Activated CD4-positive, alpha-beta T cell treated with anti-CD3 and anti-CD28 coated beads, Interleukin-2, amount 10 ng/mL, durations not matched to agents 7 days and 5 days (primary cell): ENCODE measurements at places on chromosomes 1 and 21. TPM values are rescaled to one million over a fixed set of nuclear protein-coding genes. Genes with fewer than 3 reads are reported as not detected.
A peak's percentile ranks its signal among the peaks of the same experiment; 100 is the strongest.

DNA sequence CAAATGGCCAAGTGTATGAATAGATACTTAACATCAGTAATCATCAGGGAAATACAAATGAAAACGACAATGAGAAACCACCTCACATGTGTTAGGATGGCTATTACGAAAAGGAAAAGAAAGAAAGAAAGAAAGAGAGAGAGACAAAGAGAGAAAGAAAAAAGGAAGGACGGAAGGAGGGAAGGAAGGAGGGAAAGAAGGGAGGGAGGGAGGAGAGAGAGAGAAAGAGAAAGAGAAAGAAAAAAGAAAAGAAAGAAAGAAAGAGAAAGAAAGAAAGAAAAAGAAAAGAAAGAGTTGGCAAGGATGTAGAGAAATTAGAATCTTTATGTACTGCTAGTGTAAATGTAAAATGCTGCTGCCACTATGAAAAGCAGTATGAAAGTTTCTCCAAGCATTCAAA is 90.7 kb upstream of the DPT start:
- no peak for DNase-seq

DNA sequence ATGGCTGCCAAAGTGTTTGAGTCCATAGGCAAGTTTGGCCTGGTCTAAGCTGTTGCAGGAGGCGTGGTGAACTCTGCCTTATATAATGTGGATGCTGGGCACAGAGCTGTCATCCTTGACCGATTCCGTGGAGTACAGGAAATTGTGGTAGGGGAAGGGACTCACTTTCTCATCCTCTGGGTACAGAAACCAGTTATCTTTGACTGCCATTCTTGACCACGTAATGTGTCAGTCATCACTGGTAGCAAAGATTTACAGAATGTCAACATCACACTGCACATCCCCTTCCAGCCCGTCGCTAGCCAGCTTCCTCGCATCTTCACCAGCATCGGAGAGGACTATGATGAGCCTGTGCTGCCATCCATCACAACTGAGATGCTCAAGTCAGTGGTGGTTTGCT is 215.8 kb upstream of the JUN start:
- DNase-seq: no peak

DNA sequence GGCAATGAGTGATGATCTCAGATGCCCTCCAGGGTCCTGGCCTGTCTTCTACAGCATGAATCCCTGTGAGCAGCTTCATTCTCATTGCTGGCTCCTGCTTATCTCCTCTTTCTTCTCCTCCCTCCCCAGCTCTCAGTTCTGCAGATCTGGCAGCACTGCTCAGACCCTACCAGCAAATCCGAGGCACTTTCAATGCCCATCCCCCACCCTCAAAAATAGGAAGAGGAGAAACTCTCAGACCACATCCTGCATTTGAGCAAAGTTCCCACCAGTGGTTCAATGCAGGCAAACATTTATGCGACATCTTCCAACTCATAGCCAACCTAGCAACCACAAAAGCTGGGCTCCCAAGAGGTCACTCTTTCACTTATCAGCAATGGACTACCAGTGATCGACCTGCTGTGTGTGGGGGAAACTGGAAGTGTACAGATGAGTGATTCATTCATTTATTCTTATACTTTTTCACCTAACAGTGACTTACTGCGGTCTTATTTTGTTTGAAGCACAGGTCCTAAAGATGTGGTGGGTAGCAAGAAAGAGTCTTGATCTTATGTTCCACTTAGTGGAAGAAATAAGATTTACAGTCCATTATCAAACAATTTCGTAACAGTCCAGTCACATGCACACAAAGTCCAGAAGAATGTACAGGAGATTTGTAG is 5.8 kb upstream of the CHI3L2 start:
- DNase-seq: peak; percentile 84

DNA sequence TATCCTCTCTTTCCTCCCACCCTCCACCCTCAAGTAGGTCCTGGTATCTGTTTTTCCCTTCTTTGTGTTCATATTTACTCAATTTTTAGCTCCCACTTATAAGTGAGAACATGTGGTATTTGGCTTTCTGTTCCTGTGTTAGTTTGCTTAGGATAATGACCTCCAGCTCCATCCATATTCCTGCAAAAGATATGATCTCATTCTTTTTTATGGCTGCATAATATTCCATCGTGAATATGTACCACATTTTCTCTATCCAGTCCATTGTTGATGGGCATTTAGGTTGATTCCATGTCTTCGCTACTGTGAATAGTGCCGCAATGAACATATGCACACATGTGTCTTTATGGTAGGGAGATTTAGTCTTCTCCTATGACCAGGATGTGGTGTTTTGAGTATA is 14.5 kb downstream of the OLIG2 start:
- DNase-seq: no peak

DNA sequence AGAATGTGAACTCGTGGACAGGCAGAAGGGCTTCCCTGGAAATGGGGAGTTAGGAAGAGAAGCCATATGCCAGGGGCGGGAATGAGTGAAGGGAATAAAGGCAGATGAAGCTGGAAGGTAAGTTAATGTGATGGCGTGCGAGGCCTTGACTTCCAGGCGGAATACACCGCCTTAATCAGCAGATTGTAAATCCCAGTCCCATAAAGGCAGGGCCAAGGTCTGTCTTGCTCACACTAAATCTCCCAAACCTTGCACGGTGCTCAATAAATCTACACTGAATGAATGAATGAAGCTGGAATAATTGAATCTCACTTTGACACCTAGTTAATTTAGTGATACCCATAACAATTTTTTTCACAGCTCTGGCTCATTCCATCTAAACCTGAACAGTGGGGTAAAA is 16.8 kb upstream of the PRDM2 start:
- DNase-seq: no peak

DNA sequence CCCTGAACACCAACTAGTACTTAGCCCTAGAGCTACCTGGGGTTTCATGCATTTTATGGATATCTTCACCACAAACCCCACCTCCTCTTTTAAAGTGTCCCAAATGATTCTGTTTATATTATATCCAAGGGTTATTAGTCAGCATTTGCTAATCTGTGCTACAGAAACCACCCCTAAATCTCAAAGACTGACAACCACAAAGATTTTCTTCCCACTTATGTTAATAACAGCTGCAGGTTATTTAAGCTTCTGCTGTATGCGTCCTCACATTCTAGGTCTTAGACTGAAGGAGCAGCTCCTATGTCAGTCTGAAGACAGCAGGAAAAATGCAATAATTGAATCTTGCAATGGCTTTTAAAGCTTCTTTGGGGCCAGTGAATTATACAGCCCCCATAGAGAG is 11.2 kb upstream of the PHC2 start:
- no peak for DNase-seq

- no peak for DNase-seq
Measured at GRCh38 chr1:172276120-172276818, 144.2 kb upstream of the C1orf105 start.

DNA sequence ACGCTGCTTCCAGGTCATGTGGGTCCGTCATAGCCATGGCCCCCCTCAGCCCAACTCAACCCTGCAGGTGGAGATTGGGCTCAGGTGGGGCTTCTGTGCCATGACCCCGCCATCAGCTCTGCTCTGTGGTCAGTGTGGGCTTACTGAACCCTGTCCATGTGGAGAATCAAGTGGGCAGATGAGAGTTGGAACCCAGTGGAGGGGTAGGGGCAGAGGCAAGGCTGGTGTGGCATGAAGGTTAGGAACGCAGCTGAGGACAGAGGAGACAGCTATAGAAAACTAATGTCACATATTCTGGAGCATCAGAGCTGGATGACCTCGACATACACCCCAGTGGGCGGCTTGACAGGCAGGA is 355.9 kb downstream of the PTPRU start:
- no peak for DNase-seq

GRCh38 chr1:22412932-22413727 is 38.5 kb upstream of the ZBTB40 start:
- no peak for DNase-seq

The FCGR1A gene
- total RNA-seq: not detected

The PRR9 gene
- not detected for total RNA-seq

The CR2 gene
- not detected for total RNA-seq

The CASZ1 gene
- total RNA-seq: 9.8 TPM

The CFAP74 gene
- not detected for total RNA-seq

GRCh38 chr1:192099328-192099727 is 58.9 kb upstream of the RGS18 start:
- no peak for DNase-seq

- DNase-seq: no peak
Measured at GRCh38 chr1:156844102-156844501, 14.8 kb downstream of the INSRR start.

DNA sequence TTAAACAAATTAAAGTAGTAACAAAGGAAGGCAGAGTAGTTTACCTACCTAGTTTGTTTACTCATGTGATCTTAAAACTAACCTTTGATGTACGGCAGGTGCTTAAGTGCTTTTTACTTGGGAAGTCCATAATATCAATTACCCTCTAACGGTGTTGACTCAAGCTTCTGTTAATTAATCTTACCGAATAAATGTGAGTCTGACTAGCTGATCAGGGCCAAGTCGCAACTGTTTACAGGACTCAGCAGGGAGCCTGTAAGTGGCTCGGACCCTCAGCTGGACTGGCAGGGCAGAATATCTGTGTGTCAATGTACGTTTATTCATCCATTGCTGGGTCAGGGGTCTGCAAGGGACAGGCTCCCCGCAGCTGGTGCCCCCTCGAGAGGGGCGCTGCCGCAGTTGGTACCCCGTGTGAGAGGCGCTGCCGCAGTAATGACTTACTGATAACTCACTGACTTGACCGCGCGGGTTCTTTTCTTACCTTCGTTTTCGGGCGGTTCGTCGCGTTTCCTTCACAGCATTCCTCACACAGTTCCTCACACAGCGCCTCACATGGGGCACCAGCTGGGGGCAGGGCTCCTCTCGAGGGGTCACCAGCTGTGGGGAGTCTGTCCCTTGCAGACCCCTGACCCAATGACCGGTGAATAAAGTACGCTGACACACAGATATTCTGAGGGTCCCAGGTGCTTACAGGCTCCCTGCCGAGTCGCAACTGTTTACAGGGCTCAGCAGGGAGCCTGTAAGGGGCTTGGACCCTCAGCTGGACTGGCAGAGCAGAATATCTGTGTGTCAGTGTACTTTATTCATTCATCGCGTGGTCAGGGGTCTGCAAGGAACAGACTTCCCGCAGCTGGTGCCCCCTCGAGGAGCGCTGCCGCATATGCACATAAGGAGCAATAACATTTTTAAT is 3.0 kb downstream of the FMO1 start:
- peak; percentile 29 for DNase-seq

GRCh38 chr1:107459204-107459904 is 318.5 kb downstream of the NTNG1 start:
- DNase-seq: no peak

- DNase-seq: no peak
Measured at GRCh38 chr1:7335224-7335879, 435.7 kb upstream of the VAMP3 start.

The RGS7 gene
- total RNA-seq: not detected

DNA sequence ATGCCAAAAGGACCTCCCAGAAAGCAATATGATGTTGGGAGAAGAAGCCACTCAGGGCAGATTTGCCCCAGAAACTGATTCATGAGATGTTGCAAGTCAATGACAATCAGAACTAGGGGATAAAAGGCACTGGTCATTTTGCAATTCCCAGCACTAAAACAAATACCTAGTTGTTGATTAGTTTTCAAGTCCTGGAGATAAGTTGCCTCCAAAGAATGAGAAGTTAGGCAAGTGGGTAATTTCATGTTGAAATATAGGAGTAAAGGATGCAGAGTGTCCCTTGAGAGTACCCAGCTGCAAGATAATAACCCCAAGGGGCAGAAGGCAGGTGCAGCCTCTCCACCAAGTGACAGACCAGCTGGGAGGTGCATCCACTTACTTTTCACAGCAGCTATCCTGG is 363.6 kb downstream of the PBX1 start:
- DNase-seq: no peak

DNA sequence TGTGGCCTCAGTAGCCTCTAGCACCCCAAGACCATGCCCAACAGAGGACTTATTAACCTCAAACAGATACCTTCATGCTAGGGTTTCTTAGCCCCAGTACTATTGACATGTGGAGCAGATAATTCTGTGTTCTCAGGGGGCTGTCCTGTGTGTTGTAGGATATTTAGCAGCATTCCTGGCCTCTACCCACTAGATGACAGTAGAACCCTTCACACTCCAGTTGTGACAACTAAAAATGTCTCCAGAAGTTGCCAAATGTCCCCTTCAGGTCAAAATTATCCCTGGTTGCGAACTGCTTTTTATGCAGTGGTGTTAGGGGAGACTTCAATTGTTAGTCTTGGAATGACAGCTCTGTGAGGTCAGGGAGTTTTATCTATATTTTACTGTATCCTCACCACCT is 8.1 kb downstream of the KAZN start:
- no peak for DNase-seq

GRCh38 chr1:5980314-5981008 is 11.8 kb downstream of the NPHP4 start:
- no peak for DNase-seq

The CORT gene
- not detected for total RNA-seq

DNA sequence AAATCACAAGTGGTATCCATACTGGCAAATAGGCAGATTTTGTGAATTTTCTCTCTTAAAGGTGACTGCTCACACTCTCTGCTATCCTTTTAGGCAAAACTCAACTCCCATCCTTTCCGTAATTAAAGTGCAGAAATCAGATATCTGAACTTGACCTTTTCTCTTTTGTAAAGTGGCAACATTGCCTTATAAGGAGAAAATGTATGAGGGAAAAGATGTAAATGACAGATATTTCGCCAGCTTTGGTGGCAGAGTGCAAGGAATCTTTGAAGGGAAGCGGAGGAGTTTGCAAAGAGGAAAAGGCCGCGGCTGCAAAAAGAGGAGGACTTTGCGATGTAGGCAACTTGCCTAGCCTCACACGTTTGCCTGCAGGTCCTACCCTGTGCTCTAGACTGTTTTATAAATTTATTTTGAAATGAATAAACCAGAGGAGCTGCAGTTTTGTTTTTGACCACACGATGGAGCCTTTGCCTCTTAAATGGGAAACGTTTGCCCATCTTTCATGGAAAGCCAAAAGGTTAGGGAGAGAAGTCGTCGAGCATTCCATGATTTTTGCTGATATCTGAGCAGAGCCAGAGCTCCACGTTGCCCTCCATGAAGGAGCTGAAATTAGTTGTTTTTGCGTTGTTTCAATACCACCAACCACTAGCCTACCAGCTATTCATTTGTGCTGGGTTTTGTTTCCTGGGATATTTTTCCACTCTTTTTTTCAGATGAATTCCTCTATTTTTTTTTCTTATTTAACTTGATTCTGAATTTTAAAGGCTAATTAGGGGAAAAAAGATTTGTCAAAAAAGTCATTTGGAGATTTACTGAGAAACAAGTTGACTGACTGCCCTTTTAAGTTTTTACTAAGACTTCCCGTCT is 242.3 kb downstream of the LMX1A start:
- peak; percentile 12 for DNase-seq

The NASP gene
- 198 TPM for total RNA-seq

The SV2A gene
- total RNA-seq: 7.7 TPM

GRCh38 chr1:30704765-30705509 is 18.4 kb downstream of the MATN1 start:
- no peak for DNase-seq

- DNase-seq: no peak
Measured at GRCh38 chr1:27816921-27817630, 13.5 kb upstream of the PPP1R8 start.

- peak; percentile 65 for DNase-seq
Measured at GRCh38 chr1:109089242-109090015, 1.1 kb upstream of the TMEM167B start.

GRCh38 chr21:26795412-26795805 is 49.8 kb downstream of the ADAMTS1 start:
- no peak for DNase-seq

The C1orf116 gene
- not detected for total RNA-seq

The CFHR2 gene
- not detected for total RNA-seq

- no peak for DNase-seq
Measured at GRCh38 chr1:152164517-152165136, 5.6 kb upstream of the RPTN start.
